ENCODE measurements at places on chromosomes 1 and 21. TPM values are rescaled to one million over a fixed set of nuclear protein-coding genes. Genes with fewer than 3 reads are reported as not detected.

DNA sequence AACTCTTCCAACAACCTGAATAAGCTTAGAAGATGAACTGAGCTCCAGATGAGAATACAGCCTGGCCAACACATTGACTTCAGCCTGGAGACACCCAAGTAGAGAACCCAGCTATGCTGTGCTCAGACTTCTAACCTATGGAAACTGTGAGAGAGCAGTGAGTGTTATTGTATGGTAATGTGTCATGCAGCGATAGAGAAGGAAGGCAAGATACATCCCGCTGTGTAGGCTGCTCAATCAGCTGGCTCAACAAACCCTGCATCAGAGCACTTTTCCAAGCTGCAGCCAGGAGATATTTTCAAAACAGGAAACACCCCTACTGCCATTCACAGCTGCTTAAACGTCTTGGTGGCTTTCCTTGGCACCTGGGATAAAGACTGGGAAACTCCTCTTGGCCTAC lies 321.3 kb downstream of the SIPA1L2 start:
- DNase-seq: no peak

- DNase-seq: no peak
Measured at GRCh38 chr21:45225741-45226327, 61.9 kb downstream of the POFUT2 start.

DNA sequence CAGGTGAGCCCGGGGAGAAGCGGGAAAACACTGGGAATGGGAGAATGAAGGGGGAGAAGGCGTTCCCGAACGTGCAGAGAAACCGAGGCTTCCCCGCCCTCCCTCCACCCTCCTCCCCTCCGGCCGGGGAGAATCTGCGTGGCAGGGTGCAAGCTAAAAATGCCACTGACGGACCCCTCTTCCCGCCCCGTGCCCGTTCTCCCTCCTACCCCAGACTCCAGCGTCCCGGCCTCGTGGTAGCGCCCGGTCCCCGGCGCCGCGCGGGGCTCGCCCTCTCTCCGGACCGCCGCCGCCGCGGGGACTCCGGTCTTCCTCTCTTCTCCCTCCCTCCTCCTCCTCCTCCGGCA lies 81.6 kb upstream of the AK4 start:
- no peak for DNase-seq

DNA sequence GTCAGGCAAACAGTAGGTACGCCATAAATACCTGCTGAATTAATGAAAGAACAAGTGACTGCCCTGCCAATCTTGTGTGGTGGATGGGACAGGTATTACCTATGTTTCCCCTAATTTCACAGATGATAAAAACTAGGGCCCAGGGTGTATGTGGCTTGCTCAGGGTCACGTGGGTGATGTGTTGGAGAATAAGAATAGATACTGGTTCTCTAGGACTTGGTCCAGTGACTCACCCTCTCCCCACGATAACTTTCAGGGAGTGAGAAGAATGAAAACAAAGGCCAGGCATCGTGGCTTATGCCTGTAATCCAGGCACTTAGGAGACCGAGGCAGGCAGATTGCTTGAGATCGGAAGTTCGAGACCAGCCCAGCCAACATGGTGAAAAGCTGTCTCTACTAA lies 26.7 kb downstream of the SLC26A9 start:
- DNase-seq: peak; percentile 66

DNA sequence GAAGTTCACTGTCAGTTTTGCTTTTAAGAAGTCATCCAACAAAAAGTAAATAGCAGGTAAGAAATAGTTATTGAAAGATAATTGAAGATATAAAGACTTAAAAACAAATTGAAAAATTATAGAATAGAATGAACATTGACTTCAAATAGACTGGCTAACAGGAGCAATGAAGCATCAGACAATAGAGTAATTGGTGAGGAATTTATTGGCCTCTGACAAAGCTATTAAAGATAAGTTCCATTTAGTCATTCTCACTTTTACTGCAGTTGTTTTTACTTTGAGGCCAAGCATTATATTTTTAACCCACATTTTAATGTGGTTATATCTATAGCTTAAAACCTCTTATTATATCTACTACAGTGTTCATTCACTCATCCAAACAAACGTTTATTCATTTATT lies 228.8 kb upstream of the ADGRL2 start:
- peak; percentile 14 for DNase-seq

- no peak for DNase-seq
Measured at GRCh38 chr1:153733970-153734369, 6.1 kb downstream of the INTS3 start.

DNA sequence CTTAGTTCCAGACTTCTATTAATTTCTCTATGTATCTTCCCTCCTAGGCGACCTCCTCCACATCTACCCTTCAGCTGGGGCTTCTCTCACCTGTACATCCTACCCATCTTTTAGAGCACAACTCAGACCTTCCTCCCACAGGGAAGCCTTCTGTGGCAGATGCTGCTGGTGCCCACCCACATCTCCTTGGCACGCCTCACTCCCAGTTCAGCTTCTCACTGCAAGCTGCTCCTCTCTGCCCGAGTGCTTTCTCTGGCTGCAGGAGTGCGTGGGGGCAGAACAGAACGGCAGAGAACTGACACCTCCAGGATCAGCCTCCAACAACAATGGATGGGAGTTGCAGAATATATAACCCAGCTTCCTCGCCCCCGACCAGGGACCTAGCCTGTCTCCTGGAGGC lies 36.5 kb downstream of the ZBTB18 start:
- DNase-seq: no peak

- DNase-seq: no peak
Measured at GRCh38 chr1:173148971-173149370, 58.2 kb downstream of the TNFSF4 start.

- no peak for DNase-seq
Measured at GRCh38 chr1:216201946-216202345, 221.3 kb downstream of the USH2A start.

DNA sequence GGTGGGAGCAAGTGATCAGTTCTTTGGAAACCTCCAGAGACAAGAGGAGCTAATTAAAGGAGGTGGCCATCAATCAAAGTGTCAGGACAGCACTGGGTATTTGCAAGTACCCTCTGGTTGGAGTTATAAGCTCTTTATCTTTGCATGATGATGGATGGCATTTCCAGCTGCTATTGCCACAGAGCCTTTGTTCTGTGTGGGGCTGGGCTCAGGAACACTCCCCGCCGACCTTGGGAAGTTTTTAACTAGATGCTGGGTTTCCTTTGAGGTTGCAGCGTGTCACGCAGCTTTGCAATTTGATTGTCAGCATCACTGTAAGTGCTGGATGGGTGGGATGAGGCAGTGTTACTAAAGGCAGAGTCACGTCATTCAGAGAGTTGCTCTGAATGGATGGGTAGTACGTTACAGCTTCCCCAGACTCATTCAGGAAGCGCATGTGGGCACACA lies 68.9 kb downstream of the CNIH3 start:
- DNase-seq: peak; percentile 30

- DNase-seq: no peak
Measured at GRCh38 chr1:9434247-9435152, 104.8 kb upstream of the SLC25A33 start.

- DNase-seq: no peak
Measured at GRCh38 chr1:28950006-28950405, 35.6 kb downstream of the EPB41 start.

GRCh38 chr21:39504230-39504629 lies 52.5 kb downstream of the SH3BGR start:
- no peak for DNase-seq

DNA sequence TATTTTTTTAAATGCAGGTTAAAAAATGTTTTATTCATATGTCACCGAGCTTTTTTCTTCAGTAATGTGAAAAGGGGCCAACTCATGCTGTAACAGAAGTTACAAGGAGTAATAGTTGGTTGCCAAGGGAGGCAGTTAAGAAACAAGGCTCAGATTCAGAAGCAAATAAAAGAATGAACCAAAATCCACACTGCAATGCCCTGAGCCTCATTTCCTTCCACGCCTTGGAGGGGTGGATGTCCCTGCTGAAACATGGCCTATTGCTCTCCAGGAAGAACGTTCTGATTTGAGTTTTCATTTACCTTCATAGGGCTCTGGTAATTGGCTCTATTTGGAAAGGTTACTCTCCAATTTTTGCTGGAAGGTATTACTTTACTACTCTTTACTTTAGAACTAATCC lies 24.4 kb downstream of the ALG14 start:
- no peak for DNase-seq

DNA sequence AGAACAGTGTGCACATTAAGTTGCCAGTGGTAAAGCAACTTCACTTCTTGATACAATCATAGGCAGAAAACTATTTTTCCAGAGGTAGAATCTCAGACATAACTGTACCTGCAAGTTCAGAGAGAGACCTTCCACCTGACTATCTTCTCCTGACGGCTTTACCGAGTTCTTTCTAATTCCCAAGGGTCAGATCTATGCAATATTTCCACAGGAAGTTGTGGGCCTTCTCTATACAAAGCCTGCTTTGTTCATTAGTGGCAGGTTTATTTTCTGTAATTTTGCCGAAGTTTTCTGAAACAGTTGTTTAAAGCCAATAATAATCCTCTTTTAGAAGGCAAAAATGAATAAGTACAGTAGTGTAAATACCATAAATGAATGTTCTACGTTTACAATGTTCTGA lies 58.2 kb upstream of the RCC1 start:
- no peak for DNase-seq

- DNase-seq: no peak
Measured at GRCh38 chr1:9909234-9910046, 629 bp downstream of the CTNNBIP1 start.

- DNase-seq: no peak
Measured at GRCh38 chr1:30286988-30287839, 436.2 kb downstream of the MATN1 start.

DNA sequence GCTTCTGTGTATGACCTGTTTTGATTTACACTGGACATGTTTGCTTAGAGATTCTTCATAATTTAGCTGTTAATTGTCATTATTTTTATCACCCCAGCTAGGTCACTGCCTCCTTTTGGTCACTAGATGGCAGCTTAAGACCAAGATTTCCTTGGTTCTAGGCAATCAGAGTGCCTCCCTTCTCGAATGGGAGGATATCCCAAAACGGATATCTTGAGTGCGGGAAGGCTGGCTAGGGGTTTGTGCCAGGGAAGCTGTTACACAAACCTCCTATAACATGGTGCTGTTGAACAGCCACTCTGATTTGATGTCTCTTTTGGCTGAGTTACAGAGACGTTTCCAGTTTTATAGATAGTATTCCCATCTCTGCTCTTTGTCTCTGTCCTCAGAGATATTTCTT lies 283.5 kb downstream of the S1PR1 start:
- peak; percentile 32 for DNase-seq

GRCh38 chr1:239816081-239816782 lies 275.5 kb upstream of the FMN2 start:
- DNase-seq: peak; percentile 92

DNA sequence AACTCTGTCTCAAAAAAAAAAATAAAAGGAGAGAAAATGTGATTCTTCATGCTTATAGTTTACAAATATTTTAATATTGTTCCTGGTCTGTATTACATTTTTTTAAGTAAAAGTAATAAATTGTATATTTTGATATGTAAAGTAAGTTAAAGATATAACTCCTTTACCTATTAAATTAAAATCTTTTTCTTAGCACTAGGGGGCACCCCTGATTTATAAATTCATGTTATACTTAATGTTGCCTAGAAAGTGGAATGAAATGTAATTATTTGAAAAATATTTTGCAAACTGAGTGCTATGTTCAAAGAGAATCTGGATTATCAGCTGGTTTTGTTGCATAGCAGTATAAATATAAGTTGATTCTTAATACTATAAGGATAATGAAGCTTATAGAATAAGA lies 49.2 kb downstream of the RALGPS2 start:
- DNase-seq: peak; percentile 48

GRCh38 chr1:218772575-218772974 lies 401.1 kb upstream of the LYPLAL1 start:
- DNase-seq: peak; percentile 33

GRCh38 chr1:39490596-39491145 lies 765 bp upstream of the BMP8A start:
- no peak for DNase-seq

- no peak for DNase-seq
Measured at GRCh38 chr21:38439957-38440356, 58.3 kb downstream of the ERG start.

DNA sequence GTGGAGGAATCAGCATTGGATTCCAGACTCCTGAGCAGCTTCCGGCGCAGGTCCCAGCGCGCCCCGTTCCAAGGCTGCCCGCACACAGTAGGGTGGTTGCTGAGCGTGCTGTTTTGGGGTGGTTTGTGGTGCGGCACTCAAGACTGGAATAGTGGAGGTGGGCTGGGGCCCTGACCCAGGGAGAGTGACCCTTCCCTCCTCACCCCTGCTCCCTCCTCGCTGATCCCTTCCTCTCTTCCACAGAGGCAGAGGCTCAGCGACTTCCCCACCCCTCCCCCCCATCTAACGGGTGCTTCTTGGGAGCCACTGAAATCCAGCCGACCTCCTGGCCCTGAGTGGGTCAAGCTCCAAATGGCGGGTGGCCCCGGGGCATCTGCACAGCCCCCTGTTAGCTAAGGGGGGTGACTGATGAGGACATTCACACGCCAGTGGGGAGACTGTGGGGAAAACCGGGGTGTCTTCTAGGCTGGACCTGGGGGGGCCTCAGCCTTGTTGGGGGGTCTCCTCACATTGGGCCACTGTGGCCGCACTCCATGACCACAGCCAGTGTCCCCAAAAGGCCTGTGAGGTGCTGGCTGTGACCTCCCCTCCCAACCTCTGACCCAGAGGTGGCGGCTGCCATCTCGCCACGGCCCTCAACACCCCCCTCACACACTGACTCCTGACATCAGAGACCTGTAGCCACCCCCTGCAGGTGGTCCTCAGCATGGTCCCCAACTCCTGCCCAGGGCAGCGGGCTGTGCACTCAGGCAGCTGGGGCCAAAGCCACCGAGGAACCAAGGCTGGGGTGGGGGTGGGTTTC lies 3.9 kb upstream of the HES4 start:
- no peak for DNase-seq

GJA9 gene
- not detected for total RNA-seq

ADAMTSL4 gene
- total RNA-seq: 0.38 TPM

CFHR4 gene
- not detected for total RNA-seq

TFAP2E gene
- not detected for total RNA-seq

MORC3 gene
- 49.1 TPM for total RNA-seq

HSPB7 gene
- total RNA-seq: not detected

TTLL7 gene
- total RNA-seq: 17.2 TPM

KIF17 gene
- total RNA-seq: 3.6 TPM

CTSK gene
- 3.4 TPM for total RNA-seq

MSTO1 gene
- 42.7 TPM for total RNA-seq

C1orf210 gene
- total RNA-seq: not detected

ZNF669 gene
- total RNA-seq: 22.8 TPM

ALX3 gene
- not detected for total RNA-seq

GCSAML gene
- 0.10 TPM for total RNA-seq

TNFRSF9 gene
- 2.2 TPM for total RNA-seq

GPR25 gene
- total RNA-seq: not detected

POGK gene
- 61.8 TPM for total RNA-seq

ASCL5 gene
- total RNA-seq: not detected

KCNK1 gene
- total RNA-seq: 3.5 TPM

TXNIP gene
- 14.1 TPM for total RNA-seq
